Peyer's patch (tissue), 4 donors: ENCODE measurements at places on chromosomes 2 and 18.

DNA sequence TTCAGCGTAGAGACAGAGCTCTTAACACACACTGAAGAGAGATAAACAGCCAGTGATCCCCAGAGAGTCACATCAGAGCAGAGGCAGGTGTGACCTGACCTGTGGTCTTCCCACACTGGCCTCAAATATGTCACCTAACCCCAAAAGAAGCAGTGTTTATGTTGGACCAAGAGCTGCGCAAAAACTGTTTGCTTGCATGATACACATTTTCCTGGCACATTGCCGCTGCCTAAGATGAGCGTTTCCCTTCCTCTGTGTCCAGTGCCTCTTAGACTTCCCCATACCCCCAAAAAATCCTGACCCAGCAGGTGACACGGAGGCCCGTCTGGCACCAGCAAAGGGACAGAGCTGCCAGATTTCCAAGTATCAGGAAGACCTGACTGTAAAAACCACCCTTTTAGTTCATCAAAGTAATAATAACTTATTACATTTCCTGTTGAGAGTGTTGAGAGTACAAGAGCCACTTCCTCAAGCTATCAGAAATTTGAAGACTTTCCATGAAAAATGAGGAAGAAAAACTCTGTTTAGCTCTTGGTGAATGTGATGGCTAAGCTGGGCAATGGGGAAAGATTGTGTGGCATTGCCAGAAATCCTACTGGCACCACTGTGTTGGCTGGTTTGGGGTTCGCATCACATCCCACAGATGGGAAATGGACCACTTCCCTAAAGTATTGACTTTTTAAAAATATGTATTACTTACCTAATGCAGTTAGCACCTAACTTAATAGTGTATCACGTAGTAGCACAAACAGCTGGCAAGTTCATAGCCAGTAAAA lies 6.7 kb downstream of the TNFRSF11A start:
- H3K27ac ChIP-seq: no peak overlapping the region
- no peak for DNase-seq
- no peaks in the 10 kb centered on the region for H3K36me3 ChIP-seq
- H3K27me3 ChIP-seq: no peaks in the 10 kb centered on the region

DNA sequence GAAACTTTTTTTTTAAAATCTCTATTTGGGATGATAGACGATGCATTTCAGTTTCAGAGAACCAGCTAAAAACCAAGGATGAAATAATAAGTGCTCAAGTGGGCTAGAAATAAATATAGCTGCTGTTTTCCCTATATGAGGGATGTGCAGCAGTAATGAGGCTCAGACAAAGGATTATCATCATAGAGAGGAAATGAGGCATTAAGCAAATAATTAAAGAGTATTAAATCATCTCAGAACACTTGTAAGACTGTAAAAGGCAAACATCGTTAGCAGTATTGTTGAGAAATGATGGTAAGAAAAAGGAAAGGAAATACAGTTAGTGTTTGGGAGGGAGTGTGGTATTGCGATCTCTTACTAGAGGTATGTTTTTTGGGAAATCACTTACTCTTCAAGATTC lies 233.5 kb downstream of the TGIF1 start:
- DNase-seq: no peak
- H3K27me3 ChIP-seq: no peaks in the 10 kb centered on the region
- no peak overlapping the region for H3K4me3 ChIP-seq
- H3K4me1 ChIP-seq: no peaks in the 10 kb centered on the region
- no peak overlapping the region for H3K27ac ChIP-seq

- no peak overlapping the region for H3K27ac ChIP-seq
- DNase-seq: no peak
- no peaks in the 10 kb centered on the region for H3K27me3 ChIP-seq
- no peaks in the 10 kb centered on the region for H3K36me3 ChIP-seq
These were observed 4.2 kb upstream of the HOXD13 start for GRCh38 chr2:176088048-176088936.

GRCh38 chr2:86790134-86790675 lies 508 bp downstream of the CD8A start:
- H3K36me3 ChIP-seq: no peaks in the 10 kb centered on the region
- peaks cover 29% of the 10 kb centered on the region for H3K27me3 ChIP-seq
- peak overlapping the region; percentile 69 for H3K27ac ChIP-seq
- H3K4me1 ChIP-seq: no peaks in the 10 kb centered on the region
- H3K4me3 ChIP-seq: peak overlapping the region; percentile 43
